ENCODE measurements at places on chromosomes 7 and 10.

DNA sequence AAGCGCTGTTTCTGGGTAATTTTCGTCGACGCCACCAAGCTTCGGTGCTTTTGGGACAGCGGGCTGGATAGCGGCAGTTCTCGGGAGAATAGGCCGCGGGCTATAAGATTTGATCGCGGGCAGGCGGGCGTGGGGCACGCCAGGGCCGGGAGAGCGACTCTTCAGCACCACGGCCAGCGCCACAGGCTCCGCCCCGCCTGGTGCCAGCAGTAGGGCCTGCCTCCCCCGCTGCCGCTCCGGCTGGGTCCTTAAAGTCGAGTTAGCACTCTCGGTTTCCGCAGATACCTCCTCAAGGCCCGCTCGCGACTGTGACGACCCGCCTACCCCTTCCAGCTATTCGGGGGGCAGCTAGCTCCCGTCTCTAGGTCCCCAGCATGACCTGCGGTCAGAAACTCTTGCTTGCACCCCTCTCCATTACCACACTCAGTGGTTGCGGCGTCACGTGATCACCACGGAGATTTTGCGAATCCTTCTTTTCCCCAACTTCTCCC is 9.4 kb downstream of the NXPH1 start:
- DNase-seq, result peak; percentile 6

DNA sequence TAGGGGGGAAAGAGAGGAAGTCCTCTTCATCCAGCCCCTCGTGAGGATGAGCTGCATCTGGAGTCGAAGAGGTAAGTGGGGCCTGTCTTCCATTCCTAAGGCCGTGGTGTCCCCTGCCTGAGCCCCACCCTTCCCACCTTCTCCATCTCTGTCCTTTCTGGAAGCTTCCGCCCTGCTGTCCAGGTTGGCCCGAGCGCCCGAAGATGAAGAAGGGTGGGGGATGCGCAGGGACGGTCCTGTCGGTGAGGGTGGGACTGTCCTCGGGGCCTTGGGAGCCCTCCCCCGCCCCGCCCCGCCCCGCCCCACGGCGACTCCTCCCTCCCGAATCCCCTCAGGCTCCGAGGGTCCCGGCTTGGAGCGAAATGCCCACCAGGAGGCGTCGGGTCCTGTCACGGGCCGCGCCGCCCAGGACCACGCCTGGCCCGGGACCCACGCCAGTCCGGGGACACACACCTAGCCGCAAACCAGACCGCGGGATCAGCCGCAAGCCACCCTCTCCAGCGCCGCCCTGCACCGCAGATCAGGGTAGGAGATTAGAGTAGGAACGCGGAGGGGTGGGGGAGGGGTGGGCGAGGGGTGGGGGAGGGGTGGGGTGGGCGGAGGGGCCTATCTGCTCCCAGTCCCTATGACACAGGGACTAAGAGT is 15.3 kb downstream of the GPRIN2 start:
- no peak for DNase-seq

- DNase-seq, result no peak
Measured at GRCh38 chr10:5090551-5090950, 3.7 kb upstream of the AKR1C3 start.

DNA sequence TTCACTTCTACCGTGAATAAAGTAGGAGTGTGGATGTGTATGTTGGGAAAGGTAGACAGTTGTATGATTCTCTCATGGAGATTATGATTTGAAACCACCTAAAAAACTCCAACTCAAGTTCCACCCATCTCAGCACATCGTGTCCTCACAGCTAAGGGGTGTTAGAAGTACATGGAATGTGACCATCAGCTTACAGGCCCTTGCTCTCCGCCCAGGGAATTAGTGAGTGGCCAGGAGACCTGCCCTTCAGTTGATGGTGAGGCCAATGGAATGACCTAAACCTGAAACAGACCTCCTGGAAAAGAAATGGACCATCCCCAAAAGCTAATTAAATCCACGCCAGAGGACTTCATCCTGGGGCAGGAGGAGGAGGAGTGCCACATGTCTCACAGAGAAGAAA is 2.1 kb upstream of the WNT2 start:
- no peak for DNase-seq

DNA sequence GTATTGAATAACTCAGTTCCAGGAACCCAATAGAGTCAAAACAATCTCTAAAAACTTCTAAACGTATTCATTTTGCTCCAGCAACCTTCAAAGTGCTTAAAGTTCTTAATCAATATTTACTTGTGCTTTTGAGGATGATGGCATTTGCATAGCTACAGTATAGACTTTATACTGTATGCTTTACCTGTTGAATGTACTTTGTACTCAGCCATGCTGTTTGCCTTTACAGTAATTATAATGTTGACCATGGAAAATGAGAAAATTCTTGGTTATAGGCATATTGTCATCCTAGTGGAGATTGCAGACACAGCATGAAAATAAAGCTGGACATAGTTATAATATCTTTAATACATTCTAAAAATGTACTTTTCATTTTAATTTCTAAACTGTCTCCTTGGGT is 762.7 kb upstream of the PHF14 start:
- no peak for DNase-seq

- DNase-seq, result peak; percentile 12
Measured at GRCh38 chr7:36487756-36488336, 98.2 kb downstream of the ANLN start.

- no peak for DNase-seq
Measured at GRCh38 chr10:81136261-81136660, 598.6 kb downstream of the SH2D4B start.

GRCh38 chr10:1939016-1939415 is 201.7 kb upstream of the ADARB2 start:
- peak; percentile 52 for DNase-seq

GRCh38 chr7:50622821-50623220 is 57.6 kb upstream of the DDC start:
- no peak for DNase-seq

DNA sequence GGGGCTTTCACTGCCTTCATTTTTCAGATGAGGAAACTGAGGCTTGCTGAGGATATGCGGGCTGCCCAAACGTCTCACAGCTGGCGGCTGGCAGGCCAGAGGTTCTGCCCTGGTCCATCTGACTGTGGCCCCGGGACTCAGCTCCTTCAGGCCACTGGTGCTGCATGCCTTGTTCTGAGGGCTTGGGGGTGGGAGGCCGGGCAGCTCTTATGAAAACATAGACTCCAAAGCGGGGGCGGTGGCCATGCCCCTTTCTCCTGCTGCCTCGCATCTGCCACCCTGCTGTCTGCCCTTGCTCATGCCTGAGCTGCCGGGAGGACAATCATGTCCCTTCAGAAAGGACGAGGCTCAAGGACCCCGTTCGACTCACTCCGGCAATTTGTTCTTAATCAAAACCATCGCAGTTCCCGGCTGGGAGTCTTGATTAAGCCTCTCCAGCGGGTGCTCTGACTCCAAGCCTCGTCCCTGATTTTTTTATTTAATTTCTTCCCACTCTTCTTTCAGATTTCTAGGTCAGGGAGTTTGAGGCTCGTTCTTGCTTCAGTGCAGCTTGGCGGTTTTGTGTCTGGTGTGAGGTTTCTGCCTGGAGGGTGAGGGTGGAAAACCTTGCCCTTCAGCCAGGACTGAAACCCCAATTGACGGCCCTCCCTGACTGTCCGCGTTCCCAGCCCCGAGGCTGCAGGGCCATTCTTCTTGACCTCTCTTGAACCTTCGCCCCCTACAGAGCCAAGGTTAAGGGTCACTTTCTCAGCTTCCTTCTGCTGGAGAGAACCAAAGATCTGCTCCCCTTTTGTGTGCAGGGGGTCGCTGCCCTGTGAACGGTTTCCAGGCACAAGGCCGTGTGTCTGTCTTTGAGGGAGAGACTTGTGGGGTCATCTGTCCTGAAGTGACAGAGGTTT is 120.8 kb downstream of the DNAJB6 start:
- DNase-seq, result no peak

- no peak for DNase-seq
Measured at GRCh38 chr7:95904099-95904498, 131.7 kb downstream of the DYNC1I1 start.

Data from stimulated activated CD4-positive, alpha-beta T cell treated with anti-CD3 and anti-CD28 coated beads, Interleukin-1b, Interleukin-23, amount 100 ng/mL, for 4 hours (primary cell).